Activated CD4-positive, alpha-beta T cell treated with anti-CD3 and anti-CD28 coated beads for 36 hours (primary cell): ENCODE measurements at places on chromosomes 3 and 15.
A peak's percentile ranks its signal among the peaks of the same experiment; 100 is the strongest.

GRCh38 chr3:196525141-196525540 lies 10.0 kb upstream of the SMCO1 start:
- no peak for DNase-seq

- DNase-seq = no peak
Measured at GRCh38 chr3:96000966-96001365, 813.4 kb upstream of the EPHA6 start.

- DNase-seq = no peak
Measured at GRCh38 chr3:15092686-15093085, 6.3 kb downstream of the RBSN start.

DNA sequence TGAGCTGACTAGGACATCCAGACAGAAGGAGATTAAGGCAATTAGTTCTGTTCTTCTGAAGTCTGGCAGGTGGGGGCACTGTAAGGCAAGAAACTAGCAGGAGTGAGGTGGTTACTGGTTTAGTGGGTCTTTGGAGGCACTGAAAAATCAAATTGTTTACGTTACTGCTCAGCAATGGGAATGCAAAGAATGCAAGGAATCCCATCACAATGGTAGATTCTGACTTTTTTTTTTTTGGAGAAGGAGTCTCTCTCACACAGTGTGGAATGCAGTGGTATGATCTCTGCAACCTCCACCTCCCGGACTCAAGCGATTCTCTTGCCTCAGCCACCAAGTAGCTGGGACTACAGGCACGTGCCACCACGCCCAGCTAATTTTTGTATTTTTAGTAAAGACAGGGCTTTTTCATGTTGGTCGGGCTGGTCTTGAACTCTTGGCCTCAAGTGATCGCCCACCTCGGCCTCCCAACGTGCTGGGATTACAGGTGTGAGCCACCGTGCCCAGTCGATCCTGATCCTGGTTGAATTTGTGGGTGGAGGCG lies 16.4 kb downstream of the FAM107A start:
- peak; percentile 12 for DNase-seq

- no peak for DNase-seq
Measured at GRCh38 chr15:57387564-57388076, 11.3 kb downstream of the CGNL1 start.

GRCh38 chr3:60308808-60309207 lies 942.4 kb downstream of the FHIT start:
- DNase-seq = no peak

DNA sequence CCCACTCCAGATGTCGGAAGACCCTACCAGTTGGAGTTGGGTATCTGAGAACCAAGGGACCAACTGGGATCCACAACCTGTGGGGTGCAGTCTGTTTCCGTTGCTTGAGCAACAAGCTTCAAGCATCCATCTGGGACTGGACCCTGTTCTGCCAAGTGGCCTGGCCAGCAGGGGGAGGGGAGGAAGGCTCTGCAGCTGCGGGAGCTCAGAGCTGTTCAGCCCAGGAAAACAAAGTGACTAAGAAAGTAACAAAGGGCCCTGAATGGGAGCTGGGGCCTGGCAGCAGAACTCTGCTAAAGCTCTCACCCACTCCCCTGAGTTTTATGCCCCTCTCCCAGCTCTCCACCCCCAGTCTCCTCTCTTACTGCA lies 2.7 kb downstream of the TYRO3 start:
- no peak for DNase-seq

DNA sequence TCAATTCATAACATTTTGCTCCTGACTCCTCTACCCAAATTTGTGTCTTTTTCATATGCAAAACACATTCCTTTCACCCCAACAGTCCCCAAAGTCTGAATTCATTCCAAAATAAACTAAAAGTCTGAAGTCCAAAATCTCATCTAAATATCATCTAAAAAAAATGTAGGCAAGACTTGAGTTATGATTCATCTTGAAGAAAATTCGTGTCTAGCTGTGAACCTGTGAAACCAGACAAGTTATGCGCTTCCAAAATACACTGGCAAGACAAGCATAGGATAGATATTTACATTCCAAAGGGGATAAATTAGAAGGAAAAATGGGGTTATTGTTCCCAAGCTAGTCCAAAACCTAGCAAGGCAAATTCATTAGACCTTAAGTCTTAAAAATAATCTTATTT lies 1302.0 kb upstream of the GBE1 start:
- no peak for DNase-seq

GRCh38 chr15:68783226-68784058 lies 37.3 kb downstream of the ANP32A start:
- DNase-seq = peak; percentile 78

DNA sequence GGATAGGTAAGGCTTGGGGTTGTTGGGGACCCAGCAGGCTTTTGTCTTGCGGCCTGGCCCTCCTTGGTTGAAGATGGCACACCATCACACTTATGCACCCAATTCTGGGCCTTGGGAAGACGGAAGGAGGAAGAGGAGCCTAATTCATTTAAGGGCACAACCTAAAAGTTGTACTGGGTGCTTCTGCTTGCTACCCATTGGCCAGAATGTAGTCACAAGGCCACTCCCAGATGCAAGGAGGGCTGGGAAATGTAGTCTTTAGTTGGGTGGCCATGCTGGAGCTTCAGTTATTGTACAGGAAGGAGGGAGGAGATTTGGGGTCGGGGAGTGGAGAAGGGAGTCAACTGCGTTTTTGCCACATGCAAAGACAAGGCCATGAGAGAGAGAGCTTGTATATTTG lies 109.2 kb downstream of the TMEM266 start:
- DNase-seq = no peak

- DNase-seq = no peak
Measured at GRCh38 chr3:139509631-139510030, 29.9 kb downstream of the RBP1 start.

GRCh38 chr15:67127965-67128364 lies 62.6 kb downstream of the SMAD3 start:
- peak; percentile 63 for DNase-seq

- no peak for DNase-seq
Measured at GRCh38 chr3:166607933-166608521, 770.8 kb upstream of the BCHE start.

- no peak for DNase-seq
Measured at GRCh38 chr3:148494451-148494850, 203.3 kb upstream of the AGTR1 start.

GRCh38 chr3:154844863-154845262 lies 235.3 kb upstream of the MME start:
- no peak for DNase-seq

- no peak for DNase-seq
Measured at GRCh38 chr3:125594125-125594524, 1.2 kb downstream of the OSBPL11 start.

DNA sequence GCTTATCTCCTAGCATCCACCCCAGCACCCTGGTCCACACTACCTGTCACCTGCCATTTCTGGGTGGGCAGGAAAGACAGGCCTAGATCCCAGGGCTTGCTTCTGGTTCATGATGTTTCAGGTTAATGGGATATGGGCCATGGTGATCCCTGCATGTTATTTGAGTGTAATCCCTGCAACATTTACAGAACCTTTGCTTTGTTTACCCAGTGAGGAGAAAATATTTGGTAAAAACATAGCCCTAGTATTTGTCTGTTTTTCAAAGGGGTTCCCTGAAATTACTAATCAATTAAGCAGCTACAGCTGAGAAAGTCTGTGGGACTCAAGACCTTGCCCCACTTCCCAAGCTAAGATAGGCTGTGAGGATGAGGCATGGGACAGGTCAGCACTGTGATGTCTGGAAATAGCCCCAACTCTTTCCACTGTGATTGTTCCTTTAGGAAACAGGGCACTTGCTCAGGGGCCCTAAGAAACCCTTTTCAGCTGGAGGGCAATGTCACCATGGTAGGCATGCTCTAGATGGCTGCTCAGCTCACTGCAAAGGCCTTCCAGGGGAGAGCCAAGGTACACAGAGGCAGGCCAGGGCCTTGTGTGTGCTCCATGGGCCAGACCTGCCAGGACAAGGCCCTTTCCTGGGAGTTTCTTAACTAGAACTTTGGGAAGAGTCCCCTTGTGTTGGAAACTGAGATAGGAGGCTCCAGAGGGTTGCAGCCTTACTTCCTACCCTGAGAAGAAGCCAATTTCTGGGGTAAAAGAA lies 11.1 kb downstream of the TRANK1 start:
- no peak for DNase-seq
